ENCODE measurements at places on chromosomes 2 and 18.

DNA sequence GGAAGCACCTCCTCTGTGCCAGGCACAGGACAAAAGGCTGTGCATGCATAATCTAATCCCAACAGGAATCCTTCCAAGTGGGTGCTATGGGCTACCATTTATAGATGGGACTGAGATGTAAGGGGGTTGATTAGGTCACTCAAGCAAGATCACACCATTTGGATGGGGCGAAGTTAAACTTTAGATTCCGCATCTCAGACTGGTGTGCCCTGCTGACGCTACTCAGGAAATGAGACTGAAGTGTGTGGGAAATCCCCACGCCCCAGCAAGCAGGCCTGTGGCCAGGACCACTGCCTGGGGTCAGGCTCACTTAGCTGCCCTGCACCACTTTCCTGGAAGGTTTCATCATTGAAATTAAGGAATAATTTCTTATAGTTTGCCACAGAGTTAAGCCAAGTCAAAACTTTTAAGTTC is 70.5 kb upstream of the PPP1CB start:
- no peak for DNase-seq

- DNase-seq: peak; percentile 18
Measured at GRCh38 chr2:70978341-70979179, at the start of gene ANKRD53. Gene ANKRD53, plus strand, starts transcription at chr2:70978630. Its CDS starts 16 bp downstream, at chr2:70978646.

DNA sequence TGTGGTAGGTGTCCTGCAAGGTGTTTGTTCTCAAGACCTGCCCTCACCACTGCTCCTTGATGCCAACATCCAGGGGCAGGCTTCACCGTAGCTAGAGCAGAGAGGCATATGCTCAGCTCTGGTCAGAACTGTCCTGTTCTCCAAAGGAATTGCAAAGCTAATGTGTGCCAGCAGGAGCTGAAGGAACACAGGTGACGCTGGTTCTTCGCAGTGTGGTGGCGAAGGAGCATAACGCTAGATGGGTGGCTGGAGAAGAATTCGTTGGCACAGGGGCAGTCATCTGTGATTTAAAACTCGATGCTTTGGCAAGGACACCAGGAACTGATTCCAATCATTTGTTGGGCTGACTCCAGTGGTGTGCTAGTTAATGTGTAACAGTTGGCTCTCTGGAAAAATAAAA is 11.4 kb upstream of the PER2 start:
- no peak for DNase-seq

- no peak for DNase-seq
Measured at GRCh38 chr2:120887320-120887697, 151.6 kb downstream of the GLI2 start.

DNA sequence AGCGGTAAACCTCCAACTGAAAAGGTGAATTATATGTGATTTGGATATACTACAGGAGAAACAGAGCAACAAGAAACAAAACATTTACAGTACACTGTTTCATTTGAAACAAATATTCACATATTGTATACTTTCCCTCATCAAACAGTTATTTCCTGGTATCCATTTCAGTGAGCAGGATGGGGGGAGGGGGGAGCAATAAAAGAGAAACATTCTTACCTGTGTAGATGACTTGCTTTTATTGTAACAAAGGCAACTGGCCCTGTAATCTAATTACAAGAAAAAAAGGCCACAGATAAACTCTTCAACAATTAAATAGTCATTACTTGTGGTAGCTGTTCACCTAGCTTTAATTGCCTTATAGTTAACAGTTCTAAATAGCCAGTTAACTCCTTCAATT is 3.9 kb upstream of the PPP1CB start:
- no peak for DNase-seq

DNA sequence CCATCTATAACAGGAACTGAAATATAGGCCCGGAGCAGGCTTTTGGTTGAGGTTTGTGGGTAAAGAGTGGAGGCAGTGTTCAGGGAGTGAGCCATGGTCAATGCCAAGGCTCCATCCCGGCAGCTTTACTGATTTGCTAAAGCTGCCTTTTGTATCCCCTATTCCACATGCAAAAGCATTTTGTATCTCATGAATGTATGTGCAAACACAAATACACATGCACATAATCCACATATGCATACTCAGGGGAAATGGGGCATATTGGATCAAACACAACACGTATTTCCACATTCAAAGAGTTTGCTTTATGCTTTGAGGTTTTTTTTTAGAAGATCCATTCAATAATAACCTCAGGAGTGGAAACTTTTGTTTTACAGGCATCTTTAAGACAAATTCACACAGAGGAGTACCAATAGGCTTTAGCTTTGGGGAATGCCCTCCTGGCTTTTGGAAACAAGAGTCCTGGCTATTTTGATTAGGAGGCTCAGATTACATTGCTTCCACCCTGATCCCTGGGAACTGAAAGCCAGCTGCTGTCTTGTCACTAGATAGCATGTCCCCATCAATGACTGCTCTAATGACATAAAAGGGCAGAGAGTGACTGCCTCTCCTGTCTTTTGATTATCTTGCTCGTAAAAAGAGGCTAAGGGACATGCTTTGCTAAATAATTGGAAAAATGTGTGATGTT is 263.2 kb downstream of the EN1 start:
- DNase-seq: no peak

- no peak for DNase-seq
Measured at GRCh38 chr2:8421658-8422449, 260.0 kb upstream of the ID2 start.

DNA sequence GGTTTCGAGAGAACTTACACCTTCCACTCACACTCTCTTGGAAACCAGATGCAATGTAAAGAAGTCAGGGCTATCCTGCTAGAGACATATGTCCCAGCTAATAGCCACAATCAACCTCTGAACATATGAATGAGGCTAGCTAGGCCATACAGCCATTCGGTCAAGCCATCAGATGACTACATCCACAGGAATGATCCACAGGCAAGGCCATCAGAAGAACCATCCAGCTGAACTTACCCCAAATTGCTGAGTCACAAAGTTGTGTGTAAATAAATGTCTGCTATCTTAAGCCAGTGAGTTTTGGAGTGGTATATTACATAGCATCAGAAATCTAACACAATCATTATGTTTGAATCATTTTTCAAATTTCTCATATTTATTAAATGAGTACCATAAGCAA is 5.2 kb upstream of the SPAST start:
- no peak for DNase-seq

- no peak for DNase-seq
Measured at GRCh38 chr2:75582840-75583239, 22.1 kb upstream of the EVA1A start.

GRCh38 chr2:200471324-200471848 is 38.5 kb downstream of the KCTD18 start:
- no peak for DNase-seq

DNA sequence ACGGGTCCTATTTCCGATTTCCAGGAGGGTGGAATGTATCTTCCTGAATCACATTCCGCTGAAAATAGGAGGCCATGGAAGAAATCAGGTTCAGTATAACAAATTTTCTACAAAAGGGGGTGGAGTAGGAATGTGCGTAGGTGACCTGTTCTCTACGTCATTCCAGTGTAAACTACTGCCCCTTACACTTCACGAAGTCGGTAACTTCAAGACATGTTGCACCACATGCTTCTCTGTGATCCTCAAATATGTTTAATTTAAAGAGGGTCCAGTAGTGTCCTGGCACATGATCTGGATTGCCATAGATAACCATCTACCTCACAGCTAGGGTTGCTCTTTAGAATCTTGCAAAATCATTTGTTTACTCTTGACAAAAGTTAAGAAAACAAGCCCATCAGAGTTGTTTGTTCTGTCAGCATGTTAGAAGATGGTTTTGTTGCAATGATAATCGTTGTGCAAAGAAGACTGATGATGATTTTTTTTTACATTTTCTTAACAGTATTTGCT is 7.5 kb upstream of the CPS1 start:
- DNase-seq: no peak

- no peak for DNase-seq
Measured at GRCh38 chr2:242063436-242063835, 193.9 kb downstream of the RTP5 start.

Data from NCI-H774 (cell line).